ENCODE measurements at places on chromosomes 3 and 15. TPM values are rescaled to one million over a fixed set of nuclear protein-coding genes. Genes with fewer than 3 reads are reported as not detected.

DNA sequence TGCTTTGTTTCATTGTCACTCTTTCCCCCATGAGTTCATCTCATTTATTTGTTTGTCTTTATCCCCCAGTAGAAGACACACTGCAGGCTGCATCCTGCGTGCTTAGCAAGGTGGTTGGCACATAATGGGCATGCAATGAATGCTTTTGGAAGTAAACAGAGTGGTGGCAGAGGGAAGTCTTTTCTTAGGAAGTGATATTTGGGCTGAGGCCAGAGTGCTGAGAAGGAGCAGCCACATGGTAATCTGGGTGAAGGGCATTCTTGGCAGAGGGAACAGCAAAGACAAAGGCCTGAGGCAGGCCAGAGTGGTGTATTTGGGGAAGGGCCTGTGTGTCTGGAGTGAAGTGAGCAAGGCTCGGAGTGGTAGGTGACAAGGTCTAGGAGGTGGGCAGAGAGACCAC is 17.7 kb upstream of the ADAMTS7 start:
- DNase-seq: no peak

DNA sequence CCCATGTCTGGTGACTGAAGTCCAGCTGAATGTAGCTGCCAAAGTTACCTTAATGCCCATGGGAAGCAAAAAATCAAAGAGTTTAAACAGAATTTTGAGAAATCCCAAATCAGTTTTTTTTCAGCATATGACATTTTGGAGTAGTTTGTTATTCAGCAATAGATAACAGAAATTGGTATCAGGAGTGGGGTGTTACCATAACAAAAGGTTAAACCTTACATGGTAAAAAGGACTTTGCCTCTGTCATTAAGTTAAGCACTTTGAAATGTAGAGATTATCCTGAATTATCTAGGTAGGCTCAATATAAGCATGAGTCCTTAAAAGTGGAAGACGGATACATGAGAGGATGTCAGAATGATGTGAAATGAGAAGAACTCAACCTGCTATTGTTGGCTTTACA is 32.1 kb downstream of the DTWD1 start:
- no peak for DNase-seq

DNA sequence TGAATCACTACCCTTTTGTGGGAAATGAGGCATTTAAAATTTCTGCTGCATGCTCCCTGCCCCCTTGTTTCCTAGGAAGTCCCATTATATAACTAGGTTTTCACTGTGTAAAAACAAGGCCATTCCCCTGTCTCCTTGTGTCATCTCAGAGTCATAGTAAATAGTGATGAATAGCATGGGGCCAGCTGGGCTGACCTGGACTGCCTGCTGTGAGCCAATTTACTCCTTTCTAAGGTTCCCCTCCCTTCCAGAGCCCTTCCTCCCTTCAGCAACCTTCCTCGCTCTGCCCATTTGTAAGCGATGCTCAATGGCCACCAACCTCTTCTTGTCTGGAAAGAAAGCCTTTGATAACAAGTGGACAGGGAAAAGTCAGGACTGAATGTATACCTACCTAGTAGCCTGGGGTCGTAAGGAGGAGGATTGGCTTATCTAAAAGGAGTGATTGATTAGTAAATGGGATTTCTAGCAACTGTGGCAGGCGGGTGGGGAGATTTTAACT is 11.7 kb downstream of the ITGA11 start:
- no peak for DNase-seq

GRCh38 chr15:94296717-94297116 is 65.4 kb downstream of the MCTP2 start:
- DNase-seq: no peak

DNA sequence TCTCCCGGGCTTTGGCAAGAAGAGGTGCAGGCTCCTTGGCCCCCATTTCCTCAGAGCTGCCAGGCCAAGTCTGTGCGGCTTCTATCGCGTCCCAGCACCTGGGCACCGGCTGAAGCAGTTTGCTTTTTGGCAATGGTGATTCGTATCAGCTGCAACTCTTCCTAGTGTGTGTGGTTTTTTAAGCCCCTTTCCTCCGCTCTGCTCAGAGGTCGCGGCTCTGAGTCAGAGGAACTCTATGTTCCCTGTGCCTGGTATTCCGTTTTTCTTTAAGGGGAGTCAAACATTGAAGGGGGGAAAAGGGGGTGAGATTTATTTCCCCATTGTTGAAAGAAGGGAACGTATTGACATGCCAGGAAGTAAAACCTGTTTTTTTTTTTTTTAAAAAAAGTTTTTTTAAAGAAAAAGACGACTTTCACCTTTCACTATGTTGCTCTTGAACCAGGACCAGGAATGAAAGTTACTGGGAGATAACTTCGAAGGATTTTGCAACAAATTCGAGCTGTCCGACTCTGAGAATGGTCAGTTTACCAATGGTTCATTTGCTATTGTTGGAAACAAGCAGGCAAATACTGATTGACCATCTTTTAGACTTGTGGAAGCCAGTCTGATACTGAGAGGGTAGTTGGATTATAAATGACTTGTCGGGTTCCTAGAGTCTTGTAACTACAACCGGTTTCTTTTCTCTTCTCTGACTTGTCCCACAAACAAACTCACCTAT is 1.1 kb downstream of the ARMC8 start:
- no peak for DNase-seq

GRCh38 chr15:76973362-76973743 is 21.6 kb upstream of the PSTPIP1 start:
- DNase-seq: no peak

GRCh38 chr3:9301798-9302197 is 52.4 kb upstream of the SRGAP3 start:
- no peak for DNase-seq

- no peak for DNase-seq
Measured at GRCh38 chr3:40299721-40300335, 9.7 kb upstream of the EIF1B start.

DNA sequence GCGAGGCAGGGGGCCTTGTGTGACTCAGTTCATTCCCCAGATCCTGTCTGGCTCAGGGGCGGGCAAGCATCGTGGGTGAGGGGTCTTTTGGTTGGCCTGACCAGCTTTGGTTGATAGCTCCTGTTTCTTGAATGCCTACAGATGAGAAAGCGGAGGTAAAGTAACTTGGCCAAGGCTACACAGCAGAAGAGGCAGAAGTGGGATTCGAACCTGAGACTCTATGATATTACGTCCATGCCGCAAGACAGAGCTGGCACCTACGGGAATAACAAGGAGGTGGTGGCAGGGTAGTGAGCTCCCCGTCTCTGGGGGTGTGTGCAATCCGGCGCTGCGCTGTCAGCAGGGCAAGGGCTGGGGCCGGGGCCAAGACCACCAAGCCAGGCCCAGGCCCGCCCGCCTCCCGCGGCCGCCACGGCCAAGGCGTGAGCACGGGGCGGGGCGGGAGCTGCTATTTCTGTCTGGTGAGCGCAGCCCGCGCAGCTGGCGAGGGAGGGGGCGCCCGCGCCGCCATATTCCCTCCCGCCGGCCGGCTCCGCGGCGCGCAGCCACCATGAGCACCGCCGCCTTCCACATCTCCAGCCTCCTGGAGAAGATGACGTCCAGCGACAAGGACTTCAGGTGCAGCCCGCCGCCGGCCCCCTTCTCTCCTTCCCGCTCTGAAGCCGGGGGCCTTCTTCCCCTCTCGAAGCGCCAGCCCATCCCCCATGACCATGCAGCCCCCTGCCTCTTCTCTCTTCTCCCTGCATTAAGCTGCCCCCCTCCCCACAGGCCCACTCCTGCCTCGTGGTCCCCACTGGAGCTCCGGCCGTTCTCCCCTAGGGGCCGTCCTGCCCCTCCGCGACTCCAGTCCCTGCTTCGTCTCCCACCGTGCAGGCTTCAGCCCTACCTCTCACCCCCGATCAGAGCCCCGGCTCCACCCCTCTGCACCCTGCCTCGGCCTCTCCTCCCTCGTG is at the start of gene CAND2:
TSS of gene CAND2 (plus strand) at position 510 of the 953 bp plus-strand sequence. CDS start at position 551, 41 bp downstream.
- DNase-seq: peak; percentile 60

DNA sequence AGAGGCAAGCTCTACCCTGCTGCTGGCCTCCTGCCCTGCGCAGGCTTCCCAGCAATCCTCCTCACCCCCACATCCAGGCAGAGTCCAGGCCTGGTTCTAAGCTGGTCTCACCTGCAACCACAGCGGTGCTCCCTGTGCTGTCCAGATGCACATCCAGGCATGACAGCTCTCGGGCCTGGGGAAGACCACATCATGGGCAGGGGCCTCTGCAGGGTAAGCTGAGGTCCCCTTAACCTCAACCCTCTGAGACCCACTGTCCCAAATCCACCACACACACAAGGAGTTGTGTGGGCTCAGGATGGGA is 10.8 kb downstream of the PLA2G4D start:
- DNase-seq: no peak

DNA sequence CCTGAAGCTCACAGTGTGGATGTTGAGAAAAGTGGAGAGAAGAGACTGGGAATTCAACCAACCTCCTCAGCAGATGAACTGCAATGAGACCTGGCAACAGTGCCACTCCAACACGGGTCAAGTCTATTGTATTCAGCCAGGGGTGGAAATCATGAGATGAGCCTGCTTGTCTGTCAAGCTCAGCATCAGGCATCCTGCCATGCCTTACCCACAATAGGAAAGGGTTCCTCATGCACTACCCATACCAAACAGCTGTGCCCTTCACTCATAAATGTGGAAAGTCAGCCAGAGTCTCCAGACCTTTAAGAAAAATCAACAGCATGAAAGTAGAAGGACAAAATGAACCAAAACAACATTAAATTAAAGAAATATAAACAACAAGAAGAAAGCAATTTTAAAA is 542.1 kb downstream of the EPHB1 start:
- no peak for DNase-seq

GRCh38 chr3:29514912-29515311 is 234.0 kb downstream of the RBMS3 start:
- no peak for DNase-seq

DNA sequence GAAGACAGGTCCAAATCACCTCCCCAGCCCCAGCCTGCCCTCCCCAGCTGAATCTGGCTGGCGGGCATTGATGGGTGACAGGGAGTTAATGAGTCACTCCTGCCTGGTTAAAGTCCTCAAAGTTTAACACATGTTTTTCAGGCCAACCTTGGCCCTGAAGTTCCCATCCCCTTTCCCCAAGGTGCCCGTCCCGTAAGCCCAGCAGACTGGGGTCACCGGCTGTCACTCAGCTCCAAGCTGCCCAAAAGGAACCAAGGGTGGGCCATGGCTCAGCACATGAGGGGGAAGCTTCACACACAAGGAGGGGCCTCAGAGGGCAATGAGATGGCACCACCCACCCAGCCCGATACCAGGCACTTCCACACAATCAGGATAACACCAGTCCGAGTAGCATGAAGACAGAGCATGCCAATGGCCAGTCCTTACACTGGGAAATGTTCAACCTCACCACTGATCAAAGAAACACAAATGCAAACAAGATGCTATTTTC is 10.2 kb upstream of the KLF15 start:
- DNase-seq: no peak

GRCh38 chr15:68580883-68581155 is 2.0 kb downstream of the CORO2B start:
- no peak for DNase-seq

DNA sequence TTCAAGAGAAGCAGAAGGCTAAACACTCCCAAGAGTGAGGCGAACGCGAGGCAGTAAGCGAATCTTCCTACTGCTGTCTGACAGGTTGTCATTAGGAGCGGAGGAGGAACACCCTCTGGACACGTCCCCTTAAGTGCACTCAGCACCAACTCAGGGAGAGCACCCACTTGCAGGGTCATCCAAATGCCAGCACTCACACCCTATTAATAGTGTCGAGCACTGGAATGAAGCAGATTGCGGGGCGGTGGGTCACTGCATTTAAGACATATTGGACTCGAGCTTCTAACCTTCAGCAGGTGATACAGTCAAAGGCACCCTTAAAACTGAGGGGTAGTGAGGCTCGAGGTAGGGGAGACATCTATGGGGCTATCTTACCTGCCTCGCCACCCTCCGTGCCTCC is 28.7 kb downstream of the SH3BP5 start:
- no peak for DNase-seq

DNA sequence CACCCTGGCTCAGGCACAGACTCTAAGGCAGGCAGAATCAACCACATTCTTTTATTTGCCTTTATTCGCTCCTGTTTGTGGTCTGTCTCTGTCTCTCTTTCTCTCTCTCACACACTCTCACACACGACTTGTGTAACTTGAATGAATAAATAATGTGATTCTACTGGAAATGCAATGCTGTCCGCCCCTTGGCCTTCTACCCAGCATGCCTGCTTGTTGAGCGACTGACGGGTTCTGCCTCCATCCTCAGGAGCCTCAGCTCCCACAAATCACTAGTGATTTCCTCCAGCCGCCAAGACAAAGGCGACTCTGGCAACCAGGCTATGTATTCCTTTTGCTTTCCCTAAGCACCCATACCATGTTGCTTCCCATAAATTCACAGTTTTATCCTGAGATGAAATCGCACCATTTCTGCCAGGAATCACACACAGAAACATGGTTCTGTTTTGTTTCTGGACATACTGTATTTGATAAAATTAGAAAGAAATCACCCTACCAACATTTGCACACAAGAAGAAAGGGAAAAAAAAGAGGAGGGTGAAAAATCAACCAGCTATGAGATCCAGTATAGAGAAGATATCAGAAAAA is 460.8 kb downstream of the MAGI1 start:
- DNase-seq: no peak

DNA sequence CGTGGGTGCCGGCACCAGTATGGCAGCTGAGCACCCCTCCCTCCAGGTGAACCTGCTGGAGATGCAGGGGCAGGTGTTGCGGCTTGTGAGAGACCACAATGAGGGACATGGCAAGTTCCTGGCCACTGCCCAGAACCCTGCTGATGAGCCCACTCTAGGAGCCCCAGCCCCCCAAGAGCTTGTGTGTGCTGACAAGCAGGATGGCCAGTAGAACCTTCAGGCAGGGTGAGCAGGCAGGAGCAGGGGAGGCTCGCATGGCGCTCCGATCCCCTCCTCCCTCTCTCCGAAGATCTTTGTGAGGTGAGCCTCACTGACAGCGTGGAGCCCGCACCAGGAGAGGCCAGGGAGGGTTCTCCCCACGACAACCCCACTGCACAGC is 29.8 kb downstream of the NGRN start:
- no peak for DNase-seq

GRCh38 chr15:25183581-25184251 is 228.9 kb downstream of the SNRPN start:
- no peak for DNase-seq

- no peak for DNase-seq
Measured at GRCh38 chr3:148923592-148923991, 58.5 kb downstream of the CPA3 start.

GRCh38 chr3:56782215-56782614 is 19.5 kb downstream of the ARHGEF3 start:
- no peak for DNase-seq

- no peak for DNase-seq
Measured at GRCh38 chr3:187186801-187187421, 10.4 kb upstream of the RTP1 start.

GRCh38 chr3:99499235-99500158 is 138.9 kb upstream of the COL8A1 start:
- DNase-seq: no peak

- no peak for DNase-seq
Measured at GRCh38 chr3:58216496-58217195, 5.9 kb upstream of the DNASE1L3 start.

GPR149 gene
- not detected for total RNA-seq

NEK11 gene
- 1.8 TPM for total RNA-seq

PLSCR2 gene
- 0.28 TPM for total RNA-seq

RTF1 gene
- total RNA-seq: 15.3 TPM

C3orf18 gene
- total RNA-seq: 4.5 TPM

SLC22A13 gene
- total RNA-seq: 0.09 TPM

SLCO3A1 gene
- total RNA-seq: 1.6 TPM

CGNL1 gene
- 5.9 TPM for total RNA-seq

FBXO40 gene
- under 0.01 TPM for total RNA-seq

GOLGA6A gene
- 0.09 TPM for total RNA-seq

INKA1 gene
- total RNA-seq: 4.2 TPM

SNX4 gene
- 46.6 TPM for total RNA-seq

QTRT2 gene
- total RNA-seq: 14.3 TPM

HDGFL3 gene
- total RNA-seq: 43.1 TPM

SUSD5 gene
- total RNA-seq: 0.14 TPM

CORO2B gene
- 0.57 TPM for total RNA-seq

TLR9 gene
- total RNA-seq: 0.66 TPM

All from thymus (tissue), 14 donors.